ENCODE measurements at places on chromosomes 2 and 18.

DNA sequence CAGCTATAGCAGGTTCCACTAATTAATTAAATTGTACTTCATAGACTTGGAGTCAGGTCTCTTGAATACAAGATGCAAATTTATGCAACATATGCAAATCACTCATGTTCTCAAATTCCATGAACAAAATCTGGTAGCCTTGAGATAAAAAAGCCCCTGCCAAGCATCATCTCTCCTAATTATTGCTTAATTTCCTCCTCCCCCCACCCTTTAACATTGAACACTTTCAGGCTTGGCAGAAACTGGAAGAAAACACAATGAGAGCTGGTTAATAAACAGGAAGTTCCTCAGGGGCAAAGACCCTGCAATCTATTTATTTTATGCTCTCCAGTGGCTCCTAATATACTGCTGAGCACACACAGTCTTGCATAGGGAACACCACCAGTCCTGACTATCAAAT, 35.6 kb upstream of the ACVR1 start:
- no peak for DNase-seq

GRCh38 chr2:132667706-132668105, 2.3 kb downstream of the LYPD1 start:
- DNase-seq: no peak

DNA sequence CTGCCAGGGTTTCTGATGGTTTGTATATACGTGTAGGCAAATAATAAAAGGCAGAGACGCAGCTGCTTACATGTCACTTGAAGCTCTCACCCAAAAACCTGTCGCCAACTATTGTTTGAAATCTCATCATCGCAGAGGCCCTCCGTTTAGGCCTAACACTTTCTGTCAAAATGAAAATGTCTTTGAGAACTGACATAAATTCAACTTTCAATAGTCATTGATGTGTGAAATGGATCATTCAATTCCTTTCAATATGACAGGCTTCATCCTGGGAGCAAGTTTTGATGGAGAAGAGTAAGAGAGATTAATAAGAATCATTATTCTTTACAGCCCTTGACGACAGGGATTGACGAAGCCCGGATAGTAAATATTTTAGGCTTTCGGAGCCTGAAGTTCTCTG, 2.7 kb downstream of the ACTG2 start:
- no peak for DNase-seq

DNA sequence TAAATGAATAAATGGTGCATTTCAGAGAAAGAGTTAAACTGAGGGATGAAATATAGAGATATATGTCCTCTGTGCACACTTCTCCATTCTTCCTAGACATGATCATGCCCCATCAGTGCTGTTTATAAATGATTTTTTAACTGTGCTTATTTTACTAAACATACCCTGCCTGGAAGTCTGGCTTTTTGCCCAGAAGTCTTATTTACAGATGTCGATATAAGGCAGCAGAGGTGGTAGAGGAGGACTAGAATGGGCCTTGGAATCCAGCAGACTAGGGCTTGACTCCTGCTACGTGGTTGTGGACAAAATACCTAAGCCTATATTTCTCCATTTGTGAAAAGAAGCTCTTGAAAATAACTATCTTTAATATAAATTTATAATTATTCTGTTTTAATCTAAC, 355.5 kb downstream of the RAD51AP2 start:
- no peak for DNase-seq

DNA sequence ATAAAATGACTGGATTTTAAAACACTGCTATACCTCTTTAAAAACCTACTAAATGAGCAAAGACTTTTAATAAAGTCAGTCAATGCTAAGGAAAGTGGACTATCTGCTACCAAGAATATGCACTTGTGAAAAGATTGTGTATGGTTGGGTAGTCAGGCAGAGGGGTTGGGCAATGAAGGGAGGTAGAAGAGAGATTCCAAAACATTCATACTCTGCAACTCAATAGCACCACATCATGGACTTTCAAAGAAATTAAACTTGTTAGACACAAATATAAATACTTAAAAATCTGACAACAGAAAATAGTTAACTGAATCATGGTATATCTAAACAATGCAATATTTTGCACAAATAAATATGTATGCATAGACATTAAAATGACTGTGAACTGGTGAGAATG, 139.9 kb upstream of the MAPRE2 start:
- DNase-seq: no peak

DNA sequence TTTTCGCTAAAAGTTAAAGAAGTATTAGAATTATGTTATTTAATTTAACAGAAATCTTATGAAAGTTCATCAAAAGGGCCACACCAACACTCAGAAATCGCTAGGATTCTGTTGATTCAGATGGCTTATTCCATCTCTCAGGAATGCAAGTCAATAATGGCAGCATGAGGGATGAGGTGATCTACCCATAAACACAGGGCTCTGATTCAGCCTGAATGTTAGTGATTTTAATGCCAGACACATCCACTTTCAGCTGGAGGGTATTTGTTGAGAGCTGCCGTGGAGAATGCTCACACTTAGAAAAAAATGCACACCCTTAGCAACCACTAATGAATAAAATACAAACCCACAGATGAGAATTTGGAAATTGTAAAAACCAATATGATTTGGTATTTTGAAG, 173.3 kb upstream of the ERBB4 start:
- DNase-seq: no peak

- DNase-seq: no peak
These were observed 31.9 kb upstream of the EFR3B start for GRCh38 chr2:25009954-25010353.

GRCh38 chr18:22348521-22349316, 69.0 kb downstream of the CTAGE1 start:
- DNase-seq: no peak

DNA sequence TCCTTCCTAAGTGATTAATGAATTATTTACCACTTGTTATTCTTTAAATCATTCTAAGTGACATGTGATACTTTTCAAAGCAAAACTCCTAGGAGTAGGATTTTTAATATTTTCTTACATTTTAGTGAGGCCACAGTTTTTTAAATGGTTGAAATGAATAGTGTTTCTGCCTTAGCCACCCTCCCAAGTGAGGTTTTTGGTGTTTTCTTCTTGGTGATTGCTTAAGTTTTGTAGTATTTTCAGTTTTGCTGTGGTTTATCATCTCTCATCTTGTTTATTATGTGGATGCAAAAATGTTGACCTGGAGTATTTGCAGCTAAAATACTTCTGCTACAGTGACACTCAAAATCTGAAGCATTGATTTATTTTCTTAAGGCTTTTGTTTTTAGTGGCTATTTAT, 9.8 kb downstream of the AFTPH start:
- DNase-seq: no peak

- no peak for DNase-seq
These were observed 72.4 kb downstream of the ZAP70 start for GRCh38 chr2:97785818-97786217.

DNA sequence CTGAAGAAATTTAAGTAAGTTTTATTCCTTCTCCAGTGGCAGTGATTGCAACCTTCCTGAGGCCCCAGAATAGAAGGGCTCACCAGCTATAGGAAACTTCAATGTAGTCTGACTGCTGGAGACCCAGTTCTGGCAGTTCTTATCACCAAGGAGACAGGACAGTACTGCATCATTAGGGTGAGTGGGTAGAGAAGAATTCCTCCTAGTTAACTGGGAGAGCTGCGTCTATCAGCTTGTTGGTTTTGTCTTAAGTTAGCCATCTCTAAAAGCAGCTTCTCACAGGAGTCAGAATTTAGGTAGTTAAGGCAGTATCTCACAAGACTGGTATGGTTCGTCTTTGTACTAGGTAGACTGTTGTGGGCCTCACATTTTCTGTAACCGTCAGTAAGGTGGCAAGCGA, 3.3 kb upstream of the MSTN start:
- no peak for DNase-seq

GRCh38 chr2:234286118-234286598, 210.7 kb downstream of the ARL4C start:
- no peak for DNase-seq

GRCh38 chr2:135150725-135151124, 98.6 kb downstream of the RAB3GAP1 start:
- no peak for DNase-seq

DNA sequence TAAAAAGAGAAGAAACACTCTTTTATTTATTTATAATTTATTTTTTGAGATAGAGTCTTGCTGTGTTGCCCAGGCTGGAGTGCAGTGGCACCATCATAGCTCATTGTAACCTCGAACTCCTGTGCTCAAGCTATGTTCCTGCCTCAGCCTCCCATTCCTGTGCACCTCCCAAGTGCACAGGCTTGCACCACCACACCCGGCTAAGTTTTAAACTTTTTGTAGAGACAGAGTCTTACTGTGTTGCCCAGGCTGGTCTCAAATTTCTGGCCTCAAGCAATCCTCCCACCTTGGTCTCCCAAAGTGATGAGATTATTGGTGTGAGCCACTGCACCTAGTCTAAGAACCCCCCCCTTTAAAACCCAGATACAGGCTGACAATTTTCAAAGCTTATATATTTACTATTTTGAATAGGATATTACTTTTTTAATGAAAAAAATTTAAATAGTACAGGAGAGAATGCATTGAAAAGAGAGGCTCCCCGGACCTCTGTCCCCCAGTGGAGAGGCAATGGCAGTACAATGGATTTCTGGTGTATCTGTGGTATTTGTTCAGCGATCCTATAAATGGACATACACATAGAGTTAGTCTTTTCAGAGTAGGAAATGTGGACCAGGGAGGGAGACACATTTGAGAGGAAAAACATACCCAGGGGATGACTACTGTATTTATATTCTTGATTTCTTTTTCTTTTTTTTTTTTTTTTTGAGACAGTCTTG, 48.1 kb upstream of the CNOT11 start:
- DNase-seq: no peak

GRCh38 chr2:233145726-233146125, 85.6 kb downstream of the INPP5D start:
- DNase-seq: no peak

DNA sequence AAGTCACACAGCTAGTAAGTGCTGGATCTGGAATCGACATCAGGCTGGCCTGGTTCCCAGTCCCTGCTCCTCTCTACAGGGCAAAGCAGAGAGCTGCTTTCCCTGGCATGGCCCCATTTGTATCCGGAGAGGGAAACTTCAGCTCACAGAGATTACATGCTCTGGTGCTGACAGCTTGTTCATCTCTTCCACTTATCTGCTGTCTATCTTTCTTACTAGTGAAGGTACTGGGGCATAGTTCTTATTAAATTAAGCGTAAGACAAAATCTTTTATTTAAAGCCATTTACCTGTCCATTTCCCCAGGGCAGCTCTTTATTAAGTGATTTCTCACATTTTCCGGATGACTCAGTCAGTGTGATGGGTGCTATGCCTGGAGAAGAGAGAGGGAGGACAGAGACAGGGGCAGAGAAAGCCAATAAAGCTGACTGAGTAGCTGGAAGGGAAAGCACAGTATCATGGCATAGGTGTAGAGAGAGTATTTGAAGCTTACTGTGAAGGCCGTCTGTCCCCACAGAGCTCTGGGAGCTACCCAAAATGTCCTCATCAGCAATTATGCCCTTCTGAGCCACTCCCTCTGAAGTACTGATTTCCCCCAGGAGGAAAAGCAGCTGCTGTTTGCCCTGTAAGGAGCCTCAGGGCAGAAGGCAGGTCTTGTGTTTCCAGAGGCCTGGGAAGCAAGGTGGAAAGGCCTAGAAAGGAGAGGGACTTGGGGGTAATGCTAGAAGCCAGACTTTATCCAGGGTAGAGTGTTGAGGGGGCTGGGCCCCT, 44.1 kb upstream of the EPAS1 start:
- DNase-seq: no peak

DNA sequence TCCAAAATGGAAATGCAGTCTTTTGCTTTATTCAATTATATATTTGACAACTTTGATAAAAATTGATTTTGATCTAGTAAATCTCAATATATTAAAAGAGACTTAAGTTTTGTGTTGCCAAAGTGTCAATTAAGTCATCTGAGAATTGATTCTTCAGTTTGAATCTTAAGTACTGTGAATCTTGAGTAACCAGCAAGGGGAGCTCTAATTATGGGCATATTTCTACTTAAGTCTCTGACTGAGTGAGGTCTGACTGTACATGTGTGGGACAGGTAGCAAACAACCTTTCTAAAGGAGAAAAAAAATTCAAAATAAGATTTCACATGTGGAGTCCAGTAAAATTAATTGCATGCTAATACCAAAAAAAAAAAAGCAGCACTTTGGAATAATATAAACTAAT, 503.7 kb upstream of the SLC8A1 start:
- DNase-seq: no peak

DNA sequence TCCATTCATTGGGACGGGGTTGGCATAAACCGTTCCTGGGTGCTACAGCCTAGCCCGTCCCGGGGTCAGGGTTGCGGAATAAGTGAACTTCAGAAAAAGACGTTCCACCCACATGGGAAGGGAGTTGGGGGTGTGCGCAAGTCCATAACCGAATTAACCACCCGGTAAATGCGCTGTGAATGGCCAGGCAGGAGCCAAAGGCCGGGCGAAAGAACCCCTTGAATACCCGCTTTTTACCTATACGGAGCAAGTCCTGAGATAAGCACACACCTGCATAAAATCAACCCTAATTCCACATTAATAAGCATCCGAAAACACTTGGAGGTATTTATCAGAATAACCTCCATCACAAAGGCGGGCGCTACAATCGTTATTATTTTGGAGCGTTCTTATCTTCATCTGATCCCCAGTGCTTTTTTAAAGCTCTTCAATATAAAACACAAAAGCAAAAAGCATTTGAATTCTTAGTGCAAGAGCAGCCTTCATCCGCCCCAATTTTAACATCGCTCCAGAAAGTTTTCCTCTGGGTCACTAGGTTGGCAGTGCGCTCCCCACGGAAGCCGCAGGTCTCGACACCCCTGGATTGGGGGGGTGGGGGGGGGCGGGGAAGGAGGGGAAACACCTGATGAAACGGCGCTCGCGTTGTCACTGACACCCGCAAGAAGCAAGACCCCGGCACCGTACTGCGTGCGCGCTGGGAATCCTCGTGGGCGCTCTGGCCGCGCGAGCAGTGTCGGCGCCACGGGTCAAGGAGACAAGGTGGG, 1.2 kb downstream of the SATB2 start:
- DNase-seq: no peak

DNA sequence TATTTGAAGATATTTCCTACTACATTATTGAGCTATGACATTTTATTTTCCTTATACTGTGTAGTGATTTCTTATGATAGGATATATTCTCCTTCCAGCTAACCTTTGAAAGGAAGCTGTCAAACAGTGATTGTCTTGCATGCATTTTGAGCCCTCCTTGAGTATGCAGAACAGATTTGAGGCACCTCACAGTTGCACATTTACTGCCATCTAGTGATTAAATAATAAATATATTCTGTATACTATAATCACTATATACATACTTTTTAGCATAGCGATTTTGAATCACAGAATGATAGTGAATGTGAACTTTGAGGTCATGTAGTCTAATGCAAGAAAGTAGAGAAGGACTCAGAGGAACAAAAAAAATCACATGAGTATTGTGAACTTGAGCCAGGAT, 268.4 kb upstream of the CDH19 start:
- DNase-seq: no peak

DNA sequence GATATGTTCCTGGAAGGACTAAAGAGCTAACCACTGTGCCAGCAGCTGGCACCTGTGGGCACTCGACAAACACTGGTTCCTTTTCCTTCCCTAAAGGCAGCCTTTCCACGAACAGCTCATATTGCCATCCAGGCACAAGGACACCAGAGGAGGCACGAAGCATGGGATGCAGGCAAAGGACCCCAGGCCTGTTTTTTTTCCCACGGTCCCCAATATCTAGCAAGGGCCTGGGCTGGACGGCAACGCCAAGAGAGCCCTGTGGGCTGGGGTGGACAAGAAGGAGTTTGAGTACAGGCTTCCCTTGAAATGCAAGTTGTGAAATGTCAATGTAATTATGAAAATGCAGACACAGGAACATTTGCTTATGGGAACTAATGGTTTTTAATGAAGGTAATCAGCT, 135.9 kb downstream of the CYP26B1 start:
- no peak for DNase-seq

- no peak for DNase-seq
These were observed 465.1 kb upstream of the HNRNPA3 start for GRCh38 chr2:176747506-176747905.
